ENCODE measurements at places on chromosomes 4 and X. TPM values are rescaled to one million over a fixed set of nuclear protein-coding genes. Genes with fewer than 3 reads are reported as not detected.
A peak's percentile ranks its signal among the peaks of the same experiment; 100 is the strongest.

- DNase-seq = no peak
These were observed 49.2 kb downstream of the WDFY3 start for GRCh38 chr4:84917086-84917821.

DNA sequence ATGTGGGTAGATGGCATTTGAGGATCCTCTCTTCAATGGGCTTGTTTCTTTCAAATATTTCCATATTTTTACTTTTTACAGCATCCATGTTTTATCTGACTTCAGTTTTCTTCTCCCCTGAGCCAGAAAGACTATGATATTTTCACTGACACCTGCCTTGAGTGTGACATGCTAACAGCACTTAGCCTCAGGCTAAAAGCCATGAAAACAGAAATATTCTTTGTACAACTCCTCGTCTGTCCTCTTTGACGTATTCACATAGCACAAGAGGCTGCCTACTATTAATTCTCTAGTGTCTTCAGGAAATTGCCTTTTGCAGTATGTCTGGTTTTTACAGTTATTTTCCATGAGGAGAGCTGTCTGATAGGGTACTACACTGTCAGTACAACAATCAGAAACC lies 215.0 kb downstream of the MAD2L1 start:
- no peak for DNase-seq

DNA sequence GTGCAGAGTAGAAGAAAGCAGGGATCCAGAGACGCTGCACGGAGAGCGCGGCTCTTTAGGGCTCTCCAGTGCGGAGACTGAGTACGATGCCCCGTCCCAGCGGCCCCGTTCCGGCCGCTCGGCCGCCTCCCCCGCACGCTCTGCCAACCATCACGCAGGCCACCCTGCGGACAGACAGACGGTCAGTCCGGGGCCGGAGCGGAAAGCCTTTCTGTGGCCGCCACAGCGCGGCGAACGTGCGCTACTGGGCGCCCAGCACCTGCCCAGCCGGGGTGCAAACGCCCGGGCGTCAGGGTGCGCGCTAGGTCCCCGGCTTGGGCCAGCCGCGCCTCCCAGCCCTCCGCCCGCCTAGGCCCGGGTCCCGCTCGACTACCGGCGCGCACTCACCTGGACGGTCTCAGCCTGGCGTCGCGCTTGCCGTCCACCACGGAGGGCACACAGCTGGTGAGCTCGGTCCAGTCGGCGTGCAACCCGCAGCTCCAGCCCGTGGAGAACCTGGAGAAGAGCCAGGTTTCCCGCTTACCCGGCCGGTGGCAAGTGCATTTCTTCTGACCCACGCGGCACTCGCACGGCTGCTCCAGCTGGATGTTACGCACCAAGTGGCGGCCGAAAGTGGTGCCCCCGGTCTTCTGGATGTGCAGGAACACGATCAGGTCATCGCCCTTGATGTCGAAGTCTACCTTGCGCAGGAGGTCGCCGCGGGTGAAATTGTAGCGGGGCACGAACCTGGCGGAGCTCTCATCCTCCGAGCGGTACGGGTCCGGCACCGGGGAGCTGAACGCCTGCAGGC lies 1.8 kb downstream of the HS6ST2 start:
- DNase-seq = no peak

GRCh38 chr4:181520790-181521189 lies 722.4 kb upstream of the TENM3 start:
- no peak for DNase-seq

The SMC1A gene
- polyA plus RNA-seq = 46.2 TPM

- DNase-seq = peak; percentile 96
These were observed 29.4 kb upstream of the RBMX start for GRCh38 chrX:136909706-136910564.

The GPM6B gene
- polyA plus RNA-seq = 22.9 TPM

The YTHDC1 gene
- 86.9 TPM for polyA plus RNA-seq

The DRD5 gene
- 0.67 TPM for polyA plus RNA-seq

The SYTL5 gene
- 0.10 TPM for polyA plus RNA-seq

DNA sequence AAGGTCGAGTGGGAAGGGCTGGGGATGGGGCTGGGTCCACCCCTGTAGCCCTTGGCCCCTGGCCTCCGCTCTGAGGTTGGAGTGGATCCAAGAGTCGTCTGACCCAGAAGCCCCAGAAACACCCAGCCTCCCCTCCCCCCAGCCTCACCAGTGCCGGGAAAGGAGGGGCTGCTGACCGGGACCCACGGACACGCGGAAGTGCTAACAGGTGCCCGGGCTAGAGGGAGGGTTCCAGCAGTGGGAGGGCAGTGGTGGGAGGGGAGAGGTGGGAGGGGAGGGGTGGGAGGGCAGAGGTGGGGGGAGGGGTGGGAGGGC lies 131.8 kb upstream of the NKX1-1 start:
- no peak for DNase-seq

- no peak for DNase-seq
These were observed 292.5 kb downstream of the CAMK2D start for GRCh38 chr4:113469023-113469390.

- DNase-seq = no peak
These were observed 83.4 kb downstream of the TMEM164 start for GRCh38 chrX:110086162-110086915.

DNA sequence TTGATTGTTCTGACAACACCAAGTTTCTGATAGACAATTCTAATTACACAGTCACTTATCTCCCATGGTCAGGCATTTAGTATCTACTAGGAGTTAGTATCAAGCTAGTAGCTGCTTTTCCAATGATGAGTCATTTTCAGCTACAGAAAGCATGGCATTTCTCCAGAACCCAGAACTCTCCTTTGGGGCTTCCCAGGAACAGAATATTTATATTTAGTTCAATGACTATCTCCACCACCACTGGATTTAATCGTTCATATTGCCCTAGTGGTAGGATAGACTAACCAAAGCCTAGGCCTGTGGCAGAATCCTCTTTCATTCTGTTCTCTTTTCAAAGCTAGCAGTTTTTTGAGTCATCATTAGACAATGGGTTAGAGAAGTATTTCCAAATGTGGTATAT lies 569.4 kb downstream of the GABRG1 start:
- DNase-seq = no peak
